ENCODE measurements at places on chromosomes 13 and 19. TPM values are rescaled to one million over a fixed set of nuclear protein-coding genes. Genes with fewer than 3 reads are reported as not detected.

ZNF135 gene
- 5.2 TPM for total RNA-seq

FCER2 gene
- not detected for total RNA-seq

FCHO1 gene
- 0.43 TPM for total RNA-seq

CYP4F8 gene
- not detected for total RNA-seq

NKPD1 gene
- not detected for total RNA-seq
